ENCODE measurements at places on chromosomes 6 and 20.

DNA sequence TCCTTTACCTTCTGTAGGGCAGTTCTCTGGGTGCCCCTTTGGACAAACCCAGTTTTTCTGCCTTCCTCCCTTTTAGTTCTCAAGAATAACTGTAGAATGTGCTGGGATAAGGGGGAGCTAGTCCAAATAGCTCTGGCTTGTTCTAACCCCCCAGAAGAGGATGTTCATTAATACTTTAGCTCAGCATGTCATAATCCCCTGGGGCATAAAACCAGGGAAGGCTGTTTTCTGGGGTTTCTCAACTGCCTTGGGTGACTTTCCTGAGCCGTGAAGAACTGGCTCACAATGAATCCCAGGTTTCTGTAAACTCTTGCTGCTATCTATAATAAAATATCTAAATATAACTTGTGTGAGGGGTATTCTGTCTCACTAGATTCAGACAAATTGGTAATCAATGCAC, 44.5 kb upstream of the RNF217 start:
- no peak for DNase-seq

DNA sequence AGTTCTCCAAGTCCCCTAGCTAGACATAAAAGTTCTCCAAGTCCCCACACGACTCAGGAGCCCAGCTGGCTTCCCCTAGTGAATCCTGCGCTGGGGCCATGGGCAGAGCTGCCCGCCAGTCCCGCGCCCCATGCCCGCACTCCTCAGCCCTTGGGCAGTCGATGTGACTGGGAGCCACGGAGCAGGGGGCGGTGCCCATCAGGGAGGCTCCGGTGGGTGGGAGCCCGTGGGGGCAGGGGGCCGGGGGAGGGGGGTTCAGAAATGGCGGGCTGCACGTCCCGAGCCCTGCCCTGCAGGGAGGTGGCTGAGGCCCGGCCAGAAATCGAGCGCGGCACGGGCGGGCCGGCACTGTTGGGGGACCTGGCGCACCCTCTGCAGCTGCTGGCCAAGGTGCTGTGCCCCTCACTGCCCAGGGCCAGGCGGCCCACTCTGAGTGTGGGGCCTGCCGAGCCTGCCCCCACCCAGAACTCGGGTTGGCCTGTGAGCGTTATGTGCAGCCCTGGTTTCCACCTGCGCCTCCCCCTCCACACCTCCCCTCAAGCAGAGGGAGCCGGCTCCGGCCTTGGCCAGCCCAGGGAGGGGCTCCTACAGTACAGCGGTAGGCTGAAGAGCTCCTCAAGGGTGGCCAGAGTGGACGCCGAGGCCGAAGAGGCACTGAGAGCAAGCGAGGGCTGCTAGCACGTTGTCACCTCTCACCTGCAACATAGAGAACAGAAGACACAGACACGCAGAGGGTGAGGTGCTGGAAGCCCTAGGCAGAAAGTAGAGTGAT, 11.4 kb downstream of the GSTA5 start:
- no peak for DNase-seq

- peak; percentile 81 for DNase-seq
Measured at GRCh38 chr20:23606652-23607049, 934 bp upstream of the CST9 start.

GRCh38 chr6:156283091-156283490, 494.1 kb upstream of the ARID1B start:
- no peak for DNase-seq

- DNase-seq = peak; percentile 85
Measured at GRCh38 chr6:108002365-108003221, 44.6 kb upstream of the SEC63 start.

DNA sequence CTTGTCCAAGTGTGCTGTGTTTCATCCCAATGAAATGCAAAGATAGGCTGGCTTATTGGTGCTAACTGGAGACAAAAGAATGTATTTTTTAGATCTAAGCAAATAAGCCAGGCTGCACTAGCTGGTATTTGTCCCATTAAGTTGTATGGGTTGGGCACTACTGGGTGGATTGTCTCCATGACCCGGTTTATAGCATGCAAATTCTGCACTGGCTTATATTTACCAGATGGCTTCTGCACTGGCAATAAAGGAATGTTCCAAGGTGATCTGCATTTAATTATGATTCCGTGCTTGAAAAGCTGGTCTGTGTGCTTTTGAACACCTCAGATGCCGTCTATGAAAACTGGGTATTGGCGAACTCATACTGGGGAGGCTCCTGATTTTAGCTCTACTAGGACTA, 61.4 kb upstream of the MOCS1 start:
- DNase-seq = no peak

DNA sequence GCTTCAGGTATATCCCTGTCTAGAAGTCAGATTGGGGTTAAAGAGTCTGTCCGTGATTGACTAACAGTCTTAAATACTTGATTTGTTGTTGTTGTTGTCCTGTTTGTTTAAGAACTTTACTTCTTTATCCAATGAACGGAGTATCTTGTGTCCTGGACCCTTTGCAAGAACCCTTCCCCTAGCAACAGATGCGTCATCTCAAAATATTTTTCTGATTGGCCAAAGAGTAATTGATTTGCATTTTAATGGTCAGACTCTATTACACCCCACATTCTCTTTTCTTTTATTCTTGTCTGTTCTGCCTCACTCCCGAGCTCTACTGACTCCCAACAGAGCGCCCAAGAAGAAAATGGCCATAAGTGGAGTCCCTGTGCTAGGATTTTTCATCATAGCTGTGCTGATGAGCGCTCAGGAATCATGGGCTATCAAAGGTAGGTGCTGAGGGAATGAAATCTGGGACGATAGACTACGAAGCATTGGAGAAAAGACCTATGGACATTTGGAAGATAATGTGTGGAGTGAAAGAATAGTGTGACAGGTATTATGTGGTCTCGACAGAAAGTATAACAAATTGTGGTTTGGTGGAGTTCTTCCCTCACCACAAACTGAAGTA, at the start of gene HLA-DRA:
Gene HLA-DRA (plus strand): TSS at position 286 of the 613 bp plus-strand sequence. CDS start 64 bp downstream, at position 350.
- DNase-seq = no peak

GRCh38 chr6:156957931-156958547, 180.9 kb downstream of the ARID1B start:
- peak; percentile 28 for DNase-seq

- no peak for DNase-seq
Measured at GRCh38 chr6:90131614-90132423, 164.8 kb downstream of the BACH2 start.

DNA sequence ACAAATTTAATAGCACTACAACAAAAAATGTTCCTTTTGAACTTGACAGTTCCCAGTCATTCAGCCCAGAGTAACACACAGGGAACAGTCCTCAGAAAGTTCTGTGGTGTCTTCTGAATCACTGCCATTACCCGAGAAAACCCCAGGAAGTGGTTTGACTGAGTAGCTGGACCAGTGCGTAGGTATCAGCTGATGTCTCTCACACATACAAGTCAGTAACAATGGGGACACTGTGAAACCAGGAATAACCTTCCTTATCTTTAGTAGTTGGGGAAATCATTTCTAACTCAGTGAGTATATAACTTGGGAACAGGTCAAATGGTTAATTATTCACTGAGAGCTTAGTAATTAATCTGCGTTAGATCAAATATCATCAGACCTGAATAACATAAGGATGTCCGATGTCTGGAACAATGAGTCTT, 73.1 kb downstream of the HIVEP2 start:
- DNase-seq = no peak

- no peak for DNase-seq
Measured at GRCh38 chr6:5771759-5772390, 234.8 kb downstream of the NRN1 start.

GRCh38 chr20:63363981-63364561, 2.9 kb upstream of the CHRNA4 start:
- DNase-seq = no peak

DNA sequence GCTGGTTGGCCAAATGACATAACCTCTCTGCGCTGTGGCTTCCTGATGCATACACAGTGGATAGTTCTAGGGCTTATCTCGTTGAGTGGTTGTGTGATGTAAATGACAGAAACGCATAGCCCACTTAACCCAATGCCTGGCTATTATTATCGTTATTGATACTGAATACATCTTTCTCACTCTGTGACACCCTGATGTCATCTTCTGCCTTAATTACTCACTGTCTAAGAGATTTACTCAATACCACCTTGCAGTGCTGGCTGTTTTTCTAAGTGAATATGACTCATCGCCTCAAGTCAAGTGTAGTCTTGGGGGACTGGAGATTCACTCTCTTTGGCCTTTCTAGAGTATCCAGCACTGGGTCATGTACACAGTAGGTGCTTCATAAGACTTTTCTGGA, 73.6 kb downstream of the NDUFAF5 start:
- no peak for DNase-seq

DNA sequence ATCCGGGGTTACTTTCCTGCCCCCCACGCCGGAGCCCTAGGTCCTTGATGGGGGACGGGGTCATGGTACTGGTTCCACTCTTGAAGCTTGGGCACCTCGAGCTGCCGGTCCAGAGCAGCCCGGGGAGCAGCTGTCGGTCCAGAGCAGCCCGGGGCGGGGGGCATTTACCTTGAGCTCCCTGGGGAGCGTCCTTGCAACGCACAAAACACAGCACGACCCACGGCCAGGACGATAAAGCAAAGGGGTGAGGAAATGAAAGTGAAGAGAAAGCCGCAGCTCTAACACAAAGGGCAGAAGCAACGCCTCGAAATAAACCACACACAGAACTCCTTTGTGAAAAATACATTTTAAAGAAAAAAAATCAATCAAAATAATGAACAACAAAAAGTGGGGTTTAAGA, 39.1 kb downstream of the KCNQ2 start:
- DNase-seq = no peak

GRCh38 chr6:28867086-28867409, 56.7 kb downstream of the TRIM27 start:
- no peak for DNase-seq

DNA sequence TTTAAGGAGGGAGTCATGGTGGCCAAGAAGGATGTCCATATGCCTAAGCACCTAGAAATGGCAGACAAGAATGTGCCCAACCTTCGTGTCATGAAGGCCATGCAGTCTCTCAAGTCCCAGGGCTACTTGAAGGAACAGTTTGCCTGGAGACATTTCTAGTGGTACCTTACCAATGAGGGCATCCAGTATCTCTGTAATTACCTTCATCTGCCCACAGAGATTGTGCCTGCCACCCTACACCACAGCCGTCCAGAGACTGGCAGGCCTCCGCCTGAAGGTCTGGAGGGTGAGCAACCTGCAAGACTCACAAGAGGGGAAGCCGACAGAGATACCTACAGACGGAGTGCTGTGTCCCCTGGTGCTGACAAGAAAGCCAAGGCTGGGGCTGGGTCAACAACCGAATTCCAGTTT, 115.0 kb downstream of the HFE start:
- DNase-seq = no peak

DNA sequence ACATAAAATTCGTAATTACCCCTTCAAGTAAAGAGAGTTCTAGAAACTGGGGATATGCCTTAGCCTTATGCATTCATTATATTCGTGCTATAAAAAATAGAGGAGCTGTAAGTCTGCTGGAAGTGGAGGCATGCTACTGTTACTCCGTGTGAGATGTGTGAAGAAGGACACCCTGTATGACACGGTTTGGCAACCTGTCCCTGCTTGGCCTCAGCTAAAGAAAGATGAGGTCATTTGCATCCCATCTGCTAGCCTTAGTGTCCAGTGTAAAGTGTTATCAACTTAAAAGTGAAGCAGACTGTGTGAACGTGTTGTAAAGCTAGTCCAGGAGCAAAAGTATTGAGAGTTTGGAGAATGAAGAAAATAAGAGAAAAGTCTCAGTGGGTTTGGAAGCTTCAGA, 135.1 kb upstream of the RAB32 start:
- DNase-seq = no peak

GRCh38 chr6:12748815-12749521, 32.4 kb downstream of the PHACTR1 start:
- DNase-seq = no peak

- peak; percentile 31 for DNase-seq
Measured at GRCh38 chr6:106146852-106147351, 60.8 kb downstream of the PRDM1 start.

DNA sequence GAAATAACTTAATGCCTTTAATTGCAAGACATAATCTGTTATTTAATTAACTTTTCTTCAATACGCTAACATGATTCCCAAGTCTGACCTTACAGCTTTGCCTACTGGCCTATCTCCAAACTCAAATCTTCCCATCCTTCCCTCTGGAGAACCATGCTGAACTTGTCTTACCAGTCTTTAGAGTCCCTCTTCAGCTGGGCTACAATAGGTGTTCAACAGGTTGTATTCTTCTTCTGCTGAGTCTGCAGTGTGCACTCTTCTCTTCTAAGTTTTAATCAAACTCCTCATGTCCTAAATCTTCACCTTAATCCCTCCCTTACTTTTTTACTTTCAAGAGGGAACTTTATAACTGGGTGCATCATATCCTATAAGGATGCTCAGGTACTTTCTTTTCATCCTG, 75.5 kb upstream of the TINAG start:
- no peak for DNase-seq

- no peak for DNase-seq
Measured at GRCh38 chr20:37305079-37305478, 15.6 kb downstream of the MANBAL start.

GRCh38 chr6:8123236-8123635, 20.9 kb upstream of the EEF1E1 start:
- DNase-seq = no peak

DNA sequence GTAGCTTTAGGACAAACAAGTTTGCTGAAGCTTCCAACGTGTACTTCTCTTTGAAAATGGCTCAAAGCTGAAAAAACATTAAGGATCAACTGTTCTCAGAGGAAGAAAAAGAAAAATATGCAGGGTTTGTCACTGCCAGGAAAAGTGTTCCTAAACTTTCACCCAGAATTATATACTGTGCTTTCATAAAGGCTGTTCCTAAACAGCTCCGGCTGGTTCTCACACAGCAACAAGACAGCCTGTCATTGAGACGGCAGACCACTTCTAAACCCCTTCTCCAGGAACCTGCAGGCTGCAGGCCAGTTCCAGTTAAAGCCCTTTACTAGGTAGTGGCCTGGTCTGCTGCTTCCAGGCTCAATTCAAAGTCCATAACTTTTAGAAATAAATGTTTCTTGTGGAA, 97.4 kb upstream of the SOX4 start:
- DNase-seq = no peak

GRCh38 chr6:94272327-94272726, 853.0 kb upstream of the EPHA7 start:
- DNase-seq = no peak

DNA sequence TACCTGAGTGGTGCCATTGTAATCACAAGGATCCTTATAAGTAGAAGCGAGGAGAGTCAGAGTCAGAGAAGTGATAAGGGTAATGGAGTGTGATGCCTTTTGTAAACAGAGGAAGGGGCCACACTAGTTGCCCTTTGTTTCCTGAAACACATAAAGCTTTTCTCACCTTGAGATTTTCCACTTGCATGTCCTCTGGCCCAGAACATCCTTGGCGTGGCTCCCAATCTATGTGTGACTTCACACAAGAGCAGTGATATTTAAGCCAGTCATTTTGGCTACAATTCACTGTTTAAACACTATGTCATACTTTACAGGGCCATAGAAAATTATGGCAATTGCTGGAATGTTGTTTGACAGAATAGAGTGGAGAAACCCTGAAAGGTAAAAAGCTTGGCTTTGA, 121.2 kb upstream of the BTN3A2 start:
- no peak for DNase-seq

Data from posterior cingulate gyrus (tissue), 11 donors.